ENCODE measurements at places on chromosomes 11 and 22.

DNA sequence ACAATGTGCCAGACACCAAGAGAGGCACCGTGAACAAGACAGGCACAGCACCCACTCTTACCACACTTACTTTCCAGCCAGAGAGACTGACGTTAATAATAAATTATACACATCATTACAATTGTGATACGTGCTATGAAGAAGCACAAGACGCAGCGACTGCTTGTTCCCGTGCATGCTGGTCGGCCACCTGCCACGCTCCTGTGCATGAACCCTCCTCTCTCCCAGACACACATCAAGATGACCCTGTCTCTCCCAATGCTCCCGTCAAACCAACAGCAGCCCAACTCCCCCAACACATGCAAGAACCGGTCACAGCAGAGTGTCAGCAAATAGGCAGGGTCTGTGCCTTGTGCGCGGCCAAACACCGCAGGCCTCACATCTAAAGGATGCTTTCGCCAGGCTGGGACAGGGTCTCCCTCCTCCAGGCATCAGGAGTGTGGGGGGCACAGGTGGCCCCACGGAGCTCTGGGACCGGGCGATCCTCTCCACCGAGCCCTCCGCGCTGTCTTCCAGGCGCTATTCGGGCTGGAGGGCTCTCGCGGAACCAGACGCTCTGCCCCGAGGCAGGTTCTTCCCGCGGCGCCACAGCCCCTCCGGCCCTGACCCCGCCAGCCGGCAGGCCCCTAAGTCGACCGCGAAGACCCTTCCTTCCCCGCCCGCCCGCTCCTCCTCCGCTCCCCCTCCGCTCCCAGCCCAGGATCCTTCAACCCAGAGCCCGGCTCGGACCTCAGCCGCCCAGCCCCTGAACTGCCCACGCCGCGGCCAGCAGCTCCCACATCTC is 533 bp downstream of the SERGEF start:
- DNase-seq, result peak; percentile 30

DNA sequence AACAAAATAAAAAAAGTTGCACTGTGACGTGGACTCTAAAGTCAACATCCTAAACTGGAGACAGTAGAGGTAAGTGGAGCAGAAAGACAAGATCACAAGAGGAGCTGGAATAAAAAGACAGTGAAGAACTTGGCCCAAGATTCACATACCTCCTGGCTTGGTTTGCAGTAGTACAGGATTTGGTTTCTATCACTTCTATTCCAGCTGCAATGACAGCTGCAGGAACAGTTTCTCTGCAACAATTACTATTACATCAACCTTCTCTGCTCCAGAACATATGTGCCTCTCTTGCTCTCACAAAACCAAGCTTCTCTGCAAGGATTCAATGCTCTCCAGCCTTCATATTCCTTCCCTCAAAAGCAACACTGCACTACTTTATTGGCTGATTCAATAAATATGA is 7.8 kb upstream of the KDM2A start:
- no peak for DNase-seq

GRCh38 chr11:71551711-71552110 is 3.5 kb downstream of the KRTAP5-9 start:
- no peak for DNase-seq

DNA sequence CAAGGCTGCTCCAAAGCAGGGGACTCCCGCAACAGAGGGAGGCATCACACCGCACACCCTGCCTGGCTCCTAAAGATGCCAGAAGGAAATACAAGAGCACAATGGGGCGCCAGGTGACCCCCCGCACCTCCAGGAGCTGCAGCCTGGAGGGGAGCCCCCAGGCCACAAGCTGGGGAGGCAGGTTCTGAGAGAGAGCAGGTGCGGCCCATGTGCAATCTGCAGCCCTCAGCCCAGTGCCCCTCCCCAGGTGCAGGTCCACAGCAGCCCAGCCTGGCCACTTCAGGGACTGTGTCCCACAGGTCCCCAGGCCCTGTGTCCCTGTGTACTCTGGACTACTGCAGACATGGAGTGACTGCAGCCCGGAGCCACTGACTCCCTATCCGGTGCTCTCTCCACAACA is 13.1 kb downstream of the WNT7B start:
- no peak for DNase-seq

DNA sequence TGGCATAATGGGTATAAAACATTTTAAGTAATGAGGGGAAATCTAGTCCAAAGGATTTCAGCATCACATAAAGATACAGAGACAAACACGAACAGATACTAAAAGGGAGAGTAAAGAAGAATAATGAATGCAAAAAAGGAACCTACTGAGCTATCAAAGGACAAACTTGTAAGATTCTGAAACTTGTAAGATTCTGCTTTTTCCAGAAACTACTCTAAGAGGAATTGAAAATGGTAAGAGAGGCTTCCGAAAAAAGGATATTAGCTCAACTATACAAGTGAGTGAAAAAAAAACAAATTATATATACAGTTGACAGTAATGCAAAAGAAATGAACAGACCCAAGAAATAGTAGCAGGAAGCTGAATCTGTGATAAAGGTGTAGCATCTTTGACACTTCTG is 37.7 kb downstream of the POLD3 start:
- DNase-seq, result peak; percentile 20

DNA sequence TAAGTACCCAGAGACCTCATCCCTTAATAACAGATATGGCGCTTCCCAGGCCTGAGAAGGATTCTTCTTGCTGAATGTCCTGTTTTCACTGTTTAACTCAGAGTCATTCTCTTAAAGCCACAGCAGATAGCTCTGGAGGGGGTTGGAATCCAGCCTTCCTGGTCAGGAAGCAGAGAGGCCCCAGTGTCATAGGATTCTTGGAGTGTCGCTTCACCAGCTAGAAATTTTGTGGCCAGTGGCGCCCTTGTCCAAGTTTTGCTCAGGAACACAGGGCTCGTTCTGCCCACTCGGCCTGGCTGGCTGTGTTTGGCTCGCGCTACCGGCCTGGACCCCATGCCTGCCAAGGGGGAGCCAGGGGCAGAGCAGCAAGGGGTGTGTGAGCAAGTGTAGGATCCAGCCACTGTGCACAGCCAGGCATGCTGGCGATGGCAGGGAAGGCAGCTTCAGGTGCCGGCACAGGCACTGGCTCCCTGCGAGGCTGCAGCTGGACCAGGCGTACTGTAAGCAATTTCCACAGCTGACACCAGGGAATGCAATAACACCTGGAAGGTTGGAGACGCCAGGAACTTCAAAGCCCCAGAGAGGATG is 214.8 kb upstream of the SESN3 start:
- no peak for DNase-seq

GRCh38 chr11:111843661-111844060 is 27.7 kb downstream of the ALG9 start:
- no peak for DNase-seq

- DNase-seq, result no peak
Observed at GRCh38 chr11:44147751-44148150, 52.3 kb downstream of the EXT2 start.

GRCh38 chr11:77065878-77066228 is 918 bp upstream of the CAPN5 start:
- DNase-seq, result no peak

DNA sequence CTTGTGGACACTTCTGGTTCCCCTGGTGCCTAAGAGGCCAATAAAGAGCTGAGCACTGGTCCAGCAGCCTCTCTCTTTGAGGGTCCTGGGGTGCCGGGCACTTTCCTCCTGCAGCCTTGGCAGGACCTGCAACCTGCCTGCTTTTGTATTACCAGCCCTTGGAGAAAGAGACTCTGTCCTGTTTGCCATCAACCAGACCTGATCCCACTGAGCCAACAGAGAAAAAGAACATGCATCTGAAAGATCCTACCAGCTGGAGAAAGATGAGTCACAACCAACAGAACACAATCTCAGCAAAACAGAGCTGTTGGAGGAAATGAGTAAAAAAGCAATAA is 321.0 kb downstream of the DDX10 start:
- DNase-seq, result no peak

GRCh38 chr11:40129266-40129665 is 1330.2 kb downstream of the LRRC4C start:
- DNase-seq, result peak; percentile 5
